ENCODE measurements at places on chromosomes 6 and 20.

DNA sequence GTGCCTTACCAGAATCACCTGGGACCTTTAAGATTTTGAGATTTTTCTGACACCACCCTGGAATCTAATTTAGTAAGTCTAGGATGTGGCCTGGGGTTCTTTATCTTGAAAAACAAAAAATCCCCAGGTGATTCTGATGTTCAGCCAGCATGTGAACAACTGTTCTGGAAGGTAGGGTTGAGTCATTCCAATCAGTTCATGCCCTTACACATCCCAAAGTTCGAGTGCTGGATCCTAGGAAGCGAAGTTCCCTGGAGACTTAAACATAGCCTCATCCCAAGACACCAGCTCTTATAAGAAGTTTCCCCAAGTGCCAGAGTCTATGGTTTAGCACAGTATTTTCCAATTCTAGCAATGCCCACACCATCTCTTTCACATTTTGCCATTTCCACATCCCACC is 6.3 kb upstream of the TSHZ2 start:
- no peak for DNase-seq

GRCh38 chr20:13024596-13024995 is 15.8 kb downstream of the SPTLC3 start:
- DNase-seq = no peak

DNA sequence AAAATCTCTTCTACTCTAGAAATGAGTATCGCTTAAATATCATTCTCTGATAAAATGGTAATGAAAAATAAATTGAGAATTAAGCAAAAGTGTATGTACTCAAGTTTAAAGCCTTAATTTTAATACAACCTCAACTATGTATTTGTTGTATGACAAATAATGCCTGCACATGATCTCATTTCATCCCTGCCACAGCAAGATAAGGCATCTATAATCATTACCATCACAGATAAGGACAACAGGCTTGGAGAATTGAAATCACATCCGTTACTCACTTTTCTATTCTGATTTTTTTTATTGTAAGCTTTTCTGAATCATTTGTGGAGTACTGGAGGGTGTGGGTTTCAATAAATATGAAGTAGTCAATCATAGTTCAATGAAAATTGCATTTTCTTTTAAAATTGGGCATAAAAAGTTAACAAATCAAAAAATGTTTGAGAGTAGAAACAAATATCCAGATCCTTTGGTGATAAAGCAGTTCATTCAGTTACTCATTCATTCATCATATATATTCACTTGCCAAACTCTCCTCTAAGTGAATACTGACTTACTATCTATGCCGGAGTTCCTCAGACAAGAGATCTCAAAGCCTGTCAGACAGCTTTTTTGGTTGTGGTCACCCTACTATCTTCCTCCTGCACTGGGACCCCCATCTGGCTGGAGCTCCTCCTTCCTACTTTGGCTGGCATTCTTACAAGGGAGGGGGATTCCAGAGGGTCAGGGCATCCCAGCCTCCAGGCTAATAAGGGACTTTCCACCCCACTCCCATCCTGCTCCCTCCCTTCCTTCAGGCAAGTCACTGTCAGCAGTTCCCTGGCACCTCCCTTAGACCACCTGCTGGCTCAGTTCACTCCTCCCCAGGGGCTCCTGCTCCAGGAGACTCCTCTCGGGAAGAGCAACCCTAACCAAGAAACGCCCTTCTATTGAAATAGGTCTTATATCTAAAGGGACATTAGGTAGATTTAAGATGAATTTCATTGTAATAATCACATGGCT is 118.6 kb downstream of the OGFRL1 start:
- no peak for DNase-seq

- no peak for DNase-seq
Observed at GRCh38 chr6:37618916-37619590, 78.6 kb downstream of the MDGA1 start.

GRCh38 chr6:124961777-124962638 is at the start of gene RNF217:
RNF217 (plus strand) TSS chr6:124962437; CDS start chr6:124962545, 108 bp downstream.
- no peak for DNase-seq

DNA sequence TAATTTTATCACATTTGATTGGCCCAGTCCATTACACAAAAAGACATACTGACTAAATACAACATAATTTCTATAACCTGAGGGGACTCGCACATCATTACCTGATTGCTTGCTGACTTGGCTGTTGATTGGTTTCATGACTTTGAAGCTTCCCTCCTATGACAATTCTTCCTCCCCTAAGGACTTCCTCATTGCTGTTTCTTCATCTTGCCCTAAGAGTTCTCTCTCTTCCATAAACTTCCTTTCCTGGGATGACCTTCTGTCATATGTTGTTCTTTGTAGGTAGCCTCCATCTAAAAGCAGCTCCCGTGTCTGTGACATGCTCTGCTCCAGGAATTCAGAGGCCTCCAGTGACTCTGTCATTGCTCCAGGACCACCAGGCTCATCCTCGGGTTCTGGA is 22.6 kb downstream of the RSPH3 start:
- no peak for DNase-seq

- DNase-seq = no peak
Observed at GRCh38 chr6:110355022-110355421, 3.1 kb downstream of the METTL24 start.

- DNase-seq = no peak
Observed at GRCh38 chr6:169289257-169289618, 35.6 kb upstream of the THBS2 start.

DNA sequence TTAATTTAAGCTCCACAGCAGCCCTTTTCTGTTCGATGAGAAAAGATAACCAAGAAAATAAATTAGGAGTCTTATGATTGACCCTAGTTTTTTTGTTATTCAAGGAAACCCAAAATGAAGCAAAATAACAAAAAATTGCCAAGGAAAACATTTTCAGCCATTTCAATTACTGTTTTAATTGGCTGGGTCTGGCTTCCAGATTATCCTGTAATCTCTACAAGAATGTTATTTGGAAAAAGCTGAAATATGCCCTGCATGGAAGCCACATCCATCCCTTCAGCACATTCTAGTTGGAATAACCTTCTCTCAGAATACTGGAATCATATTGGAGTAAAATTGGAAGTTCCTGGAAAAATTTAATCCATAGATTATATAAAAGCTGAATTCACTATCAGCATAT is 191.1 kb upstream of the CCN2 start:
- no peak for DNase-seq

GRCh38 chr20:15288106-15288505 is 950.7 kb upstream of the FLRT3 start:
- DNase-seq = no peak

- peak; percentile 66 for DNase-seq
Observed at GRCh38 chr6:33061987-33062386, 11.5 kb downstream of the HLA-DPA1 start.

- no peak for DNase-seq
Observed at GRCh38 chr6:111468329-111469012, 14.5 kb downstream of the REV3L start.

GRCh38 chr6:46010771-46011170 is 4.9 kb downstream of the CLIC5 start:
- DNase-seq = no peak

- DNase-seq = no peak
Observed at GRCh38 chr20:46182276-46183200, 64.4 kb downstream of the CD40 start.

GRCh38 chr6:49923826-49924225 is 40.1 kb downstream of the DEFB114 start:
- DNase-seq = no peak

DNA sequence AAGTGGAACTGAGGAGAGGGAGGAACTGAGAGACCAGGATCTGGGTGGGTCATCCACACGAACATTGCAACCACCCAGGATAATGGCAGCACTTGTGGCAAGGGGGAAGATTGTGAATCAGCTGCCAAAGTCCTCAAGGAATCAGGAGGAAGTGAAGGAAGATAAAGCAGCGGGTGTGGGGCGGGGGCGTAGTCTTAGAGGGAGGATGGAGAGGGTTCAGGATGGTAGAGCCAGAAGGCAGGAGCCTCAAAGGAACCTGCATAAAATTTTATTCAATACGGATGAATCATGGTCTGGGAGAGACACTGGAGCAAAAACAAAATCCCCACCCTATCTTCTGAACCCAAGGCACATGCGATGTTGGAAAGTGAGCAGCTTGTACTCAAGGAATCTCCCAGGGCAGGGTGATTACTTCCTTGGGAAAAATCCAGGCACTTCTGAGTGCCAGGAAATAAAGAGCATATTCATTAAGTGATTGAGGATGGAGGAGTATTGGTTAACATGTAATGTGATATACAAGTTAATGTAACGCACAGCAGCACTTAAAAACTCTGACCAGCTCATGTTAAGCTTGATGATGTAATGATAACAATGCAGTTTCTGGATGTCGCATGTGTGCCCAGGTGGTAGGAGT is 82.0 kb upstream of the B3GAT2 start:
- DNase-seq = no peak

- DNase-seq = no peak
Observed at GRCh38 chr6:149157126-149157525, 160.4 kb upstream of the TAB2 start.

DNA sequence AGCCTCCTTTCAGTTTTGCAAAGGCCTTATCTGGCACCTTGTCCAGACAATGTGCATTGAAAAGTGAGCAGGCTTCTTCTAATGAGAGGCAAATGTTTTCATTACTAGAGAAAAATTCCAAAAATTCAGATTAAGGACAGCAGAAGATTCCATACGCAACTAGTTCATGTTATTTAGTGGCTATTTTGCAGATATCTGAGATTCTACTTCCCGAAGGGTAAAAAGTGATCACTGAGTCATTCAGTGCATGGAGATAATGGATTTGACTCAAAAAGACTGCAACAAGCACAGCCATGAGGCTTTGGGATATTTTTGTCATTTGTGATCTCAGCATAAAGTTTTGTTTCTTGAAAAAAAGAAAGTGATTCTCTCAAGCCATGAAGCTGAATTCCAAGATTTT is 29.9 kb downstream of the METTL24 start:
- DNase-seq = no peak

DNA sequence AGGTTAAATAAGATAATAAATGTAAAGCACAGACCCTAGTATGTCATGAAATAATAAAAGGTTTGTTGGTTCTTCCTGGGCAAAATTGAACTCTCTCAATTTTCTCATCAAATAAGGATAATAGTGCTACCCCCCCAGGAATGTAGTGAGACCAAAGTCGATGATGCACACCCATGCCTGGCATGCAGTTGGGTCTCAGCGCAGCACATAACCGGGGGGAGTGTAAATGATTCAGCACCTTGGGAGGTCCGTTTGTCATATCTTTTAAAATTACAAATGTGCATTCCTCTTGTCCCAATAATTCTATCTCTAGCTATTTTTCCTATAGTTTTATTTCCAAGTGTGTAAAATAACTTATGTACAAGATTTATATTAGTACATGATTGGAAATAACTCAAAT is 31.3 kb upstream of the CCDC167 start:
- DNase-seq = no peak

- DNase-seq = no peak
Observed at GRCh38 chr20:63835021-63835858, 4.2 kb upstream of the ZBTB46 start.

- DNase-seq = no peak
Observed at GRCh38 chr6:127120023-127120786, 1.7 kb downstream of the RSPO3 start.

All from CD4-positive, alpha-beta T cell treated with Interleukin-15 for 1 hour (primary cell).